ENCODE measurements at places on chromosomes 7 and 10.

DNA sequence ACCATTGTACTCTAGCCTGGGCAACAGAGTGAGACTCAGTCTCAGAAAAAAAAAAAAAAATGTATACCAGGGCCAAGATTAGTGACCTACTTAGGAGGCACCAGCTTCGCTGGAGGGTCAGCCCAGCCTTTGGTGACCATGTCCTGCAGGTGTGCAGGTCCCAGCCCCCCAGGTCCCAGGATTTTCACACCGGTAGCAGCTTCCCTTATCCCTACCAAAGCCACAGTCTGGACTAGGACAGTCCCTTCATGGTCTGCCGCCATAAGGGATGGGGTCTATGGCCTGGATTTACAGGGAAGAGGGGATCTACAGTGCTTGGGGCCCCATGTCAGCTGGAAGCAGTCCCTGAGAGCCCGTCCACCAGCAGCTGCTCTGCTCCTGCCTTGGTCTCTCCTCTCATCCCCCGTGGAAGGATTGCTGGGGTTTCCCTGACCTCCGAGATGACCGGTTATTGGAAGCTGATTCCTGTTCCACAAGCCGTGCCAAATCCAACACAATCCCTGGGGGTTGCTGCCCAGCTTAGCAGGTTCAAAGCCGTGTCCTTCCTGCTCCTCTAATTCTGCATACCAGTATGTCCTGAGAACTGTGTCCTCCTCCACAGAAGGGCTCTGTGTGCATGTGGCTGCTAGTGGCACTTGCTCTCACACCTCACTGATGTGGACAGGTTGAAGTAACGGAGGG, 11.0 kb upstream of the NDUFB2 start:
- no peak for DNase-seq

DNA sequence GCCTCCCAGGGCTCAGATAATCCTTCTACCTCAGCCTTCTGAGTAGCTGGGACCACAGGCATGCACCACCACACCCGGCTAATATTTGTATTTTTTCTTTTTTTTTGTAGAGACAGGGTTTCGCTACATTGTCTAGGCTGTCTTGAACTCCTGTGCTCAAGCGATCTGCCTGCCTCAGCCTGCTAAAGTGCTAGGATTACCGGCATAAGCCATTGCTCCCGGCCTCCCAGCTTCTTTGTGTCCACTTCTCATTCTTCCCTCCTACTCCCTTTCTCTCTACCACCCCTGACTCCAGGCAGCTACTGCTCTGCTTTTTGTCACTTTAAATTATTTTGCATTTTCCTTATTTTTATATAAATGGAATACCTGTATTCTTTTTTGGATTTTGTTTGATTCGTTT, 83.4 kb downstream of the PALS2 start:
- DNase-seq, result no peak

GRCh38 chr10:125684581-125684980, 1.6 kb upstream of the TEX36 start:
- DNase-seq, result no peak

GRCh38 chr7:1192171-1192676, 32.2 kb upstream of the ZFAND2A start:
- DNase-seq, result no peak

GRCh38 chr7:47100817-47101435, 481.0 kb downstream of the TNS3 start:
- peak; percentile 53 for DNase-seq

GRCh38 chr10:110404413-110404812, 93.3 kb upstream of the DUSP5 start:
- DNase-seq, result peak; percentile 51

- no peak for DNase-seq
These were observed 21.4 kb upstream of the IMPDH1 start for GRCh38 chr7:128431221-128431620.

GRCh38 chr10:49081547-49082275, 33.6 kb downstream of the VSTM4 start:
- DNase-seq, result no peak

GRCh38 chr7:70634071-70634470, 497.9 kb upstream of the GALNT17 start:
- DNase-seq, result no peak

GRCh38 chr10:13759168-13759567, 172.4 kb downstream of the PRPF18 start:
- no peak for DNase-seq

- no peak for DNase-seq
These were observed 247.3 kb downstream of the ETV1 start for GRCh38 chr7:13742126-13742525.

GRCh38 chr10:116385994-116386809, 41.4 kb upstream of the PNLIPRP3 start:
- peak; percentile 8 for DNase-seq

GRCh38 chr7:85806321-85806720, 619.5 kb upstream of the SEMA3D start:
- DNase-seq, result no peak

GRCh38 chr7:93327006-93327633, 95.0 kb downstream of the VPS50 start:
- DNase-seq, result peak; percentile 43

DNA sequence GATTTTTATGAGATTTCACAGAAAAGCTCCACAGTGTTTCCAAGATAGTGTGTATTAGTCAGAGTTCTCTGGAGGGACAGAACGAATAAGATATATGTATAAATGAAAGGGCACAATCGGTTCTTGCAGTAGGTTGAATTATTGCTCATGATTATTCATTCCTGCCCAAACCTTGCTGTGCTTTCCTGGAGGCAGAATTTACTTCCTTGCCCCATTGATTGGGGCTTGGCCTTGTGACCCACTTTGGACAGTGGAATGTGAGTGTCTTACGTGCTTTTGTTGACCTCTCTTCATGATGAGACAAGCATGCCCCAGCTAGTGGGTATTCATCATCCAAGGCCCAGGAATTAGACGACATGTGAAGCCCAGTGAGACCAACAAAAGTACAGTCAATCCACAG, 53.0 kb upstream of the ABCB5 start:
- DNase-seq, result no peak

GRCh38 chr10:35908451-35908850, 266.4 kb upstream of the FZD8 start:
- no peak for DNase-seq

GRCh38 chr10:31697271-31698180, 231.1 kb downstream of the ARHGAP12 start:
- DNase-seq, result peak; percentile 30

GRCh38 chr7:121798896-121799295, 74.1 kb upstream of the PTPRZ1 start:
- no peak for DNase-seq

- no peak for DNase-seq
These were observed 38.8 kb downstream of the R3HCC1L start for GRCh38 chr10:98173260-98173659.

GRCh38 chr10:44883593-44884331, 27.4 kb upstream of the TMEM72 start:
- DNase-seq, result no peak

DNA sequence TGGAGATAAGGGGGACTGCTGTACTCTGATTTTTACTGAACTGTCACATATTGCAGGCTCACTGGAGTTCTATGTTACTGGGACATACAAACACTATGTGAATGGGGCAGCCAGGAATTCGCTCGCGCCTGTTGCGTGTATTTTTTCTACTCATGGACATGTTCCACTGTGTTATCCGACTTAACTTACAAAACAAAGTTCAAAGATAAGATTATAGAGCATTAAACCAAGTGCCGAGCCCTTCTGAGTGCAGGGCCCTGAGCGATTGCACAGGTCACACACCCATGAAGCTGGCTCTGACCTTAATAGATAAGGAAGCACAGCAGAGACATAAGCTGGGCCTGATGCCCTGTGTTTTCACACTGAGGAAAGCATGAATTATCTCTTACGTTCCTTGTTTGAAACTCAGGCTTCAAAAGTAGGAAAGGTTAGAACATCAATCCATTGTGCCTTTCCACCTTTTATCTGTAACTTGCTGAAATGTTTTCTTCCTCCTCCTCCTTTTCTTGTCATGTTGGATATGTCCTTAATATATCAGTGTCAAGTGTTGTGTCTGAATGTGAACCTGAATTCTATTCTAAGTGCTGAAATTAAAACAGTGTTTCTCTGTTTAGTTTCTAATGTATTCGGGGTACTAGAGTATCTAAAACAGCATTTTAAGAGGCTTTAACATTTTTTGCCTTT, 273.8 kb downstream of the AUTS2 start:
- DNase-seq, result no peak

DNA sequence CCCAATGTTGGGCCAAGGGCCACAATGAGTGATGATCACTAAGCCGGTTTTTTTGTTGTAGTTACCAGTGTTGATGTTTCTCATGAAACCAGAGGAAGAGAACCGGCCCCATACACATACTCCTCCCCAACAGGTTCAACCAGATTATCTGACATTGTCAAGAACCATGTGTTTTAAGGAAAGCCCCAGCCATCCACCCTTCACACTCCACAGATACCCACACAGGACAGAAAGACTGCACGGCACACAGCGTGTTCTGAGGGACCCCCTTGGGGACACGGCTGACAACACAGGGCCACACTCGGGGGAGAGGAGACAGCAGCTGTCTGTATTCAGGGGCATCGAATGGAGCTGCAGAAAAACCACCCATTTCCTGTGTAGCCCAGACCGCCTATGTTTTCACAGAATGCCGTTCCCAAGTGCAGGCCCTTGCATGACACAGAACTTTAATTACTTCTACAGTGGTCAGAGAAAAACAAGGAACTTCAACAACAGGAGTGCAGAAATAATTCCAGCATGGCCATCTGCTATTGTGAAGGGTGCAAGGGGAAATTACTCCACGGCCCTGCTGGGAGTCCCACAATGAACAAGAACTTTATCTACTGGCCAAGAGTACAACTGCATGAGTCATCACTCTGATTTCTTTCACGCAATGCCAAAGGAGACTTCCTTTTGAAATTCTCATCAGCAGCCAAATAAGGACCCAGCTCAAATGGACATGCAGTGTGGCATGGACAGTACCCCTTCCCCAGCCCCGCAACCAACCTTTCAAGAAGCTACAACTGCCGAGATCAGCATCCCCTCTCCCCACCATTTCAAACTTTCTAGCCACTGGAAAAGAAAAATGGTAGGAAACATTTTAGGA, 2.3 kb downstream of the KLF6 start:
- DNase-seq, result peak; percentile 94

GRCh38 chr7:117796889-117797288, 76.4 kb downstream of the CTTNBP2 start:
- no peak for DNase-seq

GRCh38 chr7:25520017-25520416, 291.7 kb upstream of the NPVF start:
- no peak for DNase-seq

Measured in fibroblast of the conjunctiva (primary cell).